ENCODE measurements at places on chromosomes 16 and 17. TPM values are rescaled to one million over a fixed set of nuclear protein-coding genes. Genes with fewer than 3 reads are reported as not detected.
A peak's percentile ranks its signal among the peaks of the same experiment; 100 is the strongest.

GRCh38 chr17:40309031-40309948 lies at the start of gene RARA:
Gene RARA, plus strand, starts transcription at chr17:40309180. Its CDS starts 22,039 bp downstream, at chr17:40331219.
- DNase-seq, result no peak
- H3K4me3 ChIP-seq, result no peak within 1 kb of the TSS
- H3K27ac ChIP-seq, result no peak within 1 kb of the TSS

DNA sequence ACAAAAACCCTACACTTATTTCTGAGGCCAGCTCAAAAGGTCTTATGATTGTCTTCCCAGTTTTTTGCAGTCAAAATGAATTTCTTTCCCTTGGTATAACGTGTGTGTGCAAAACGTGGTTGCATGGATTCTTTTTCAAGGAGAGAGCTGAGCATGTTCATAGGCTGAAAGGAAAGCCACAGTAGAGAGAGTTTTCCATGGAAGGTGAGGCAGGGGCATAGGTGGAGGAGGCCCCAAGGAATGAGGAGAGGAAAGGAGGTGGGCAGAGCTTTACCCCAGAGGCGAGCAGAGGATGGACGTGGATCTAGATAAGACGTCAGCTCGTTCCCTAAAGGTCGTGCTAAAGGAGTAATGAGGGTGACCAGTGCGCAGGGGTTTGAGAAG lies 22.8 kb downstream of the TRPV2 start:
- DNase-seq, result no peak
- H3K27ac ChIP-seq, result peak overlapping the region; percentile 60
- H3K27me3 ChIP-seq, result no peaks in the 10 kb centered on the region
- peak overlapping the region; percentile 87 for H3K4me3 ChIP-seq
- peaks cover 42% of the 10 kb centered on the region for H3K36me3 ChIP-seq

DNA sequence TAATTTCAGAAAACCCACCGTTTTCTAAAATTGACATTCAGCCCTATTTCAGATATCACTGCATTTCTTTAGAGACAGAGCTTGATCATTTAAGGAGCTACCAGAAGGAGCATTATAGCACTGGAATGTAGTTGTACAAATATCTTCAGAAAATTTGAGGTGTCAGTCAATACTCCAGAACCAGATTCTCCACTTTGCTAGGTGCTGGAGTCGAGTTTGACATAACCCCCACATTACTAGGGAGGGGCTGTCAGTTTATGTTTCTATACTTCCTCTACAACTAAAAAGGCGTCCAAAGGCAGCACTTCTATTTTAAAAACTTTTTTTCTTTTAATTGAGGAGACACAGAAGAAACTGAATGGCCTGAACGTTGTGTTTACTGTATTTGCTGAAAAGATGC lies 892 bp upstream of the KIAA0513 start:
- DNase-seq, result peak; percentile 19
- H3K27ac ChIP-seq, result no peak overlapping the region
- H3K36me3 ChIP-seq, result no peaks in the 10 kb centered on the region
- no peaks in the 10 kb centered on the region for H3K27me3 ChIP-seq
- H3K4me3 ChIP-seq, result peak overlapping the region; percentile 79

GRCh38 chr16:1259760-1260068 lies 3.8 kb downstream of the TPSD1 start:
- DNase-seq, result no peak
- H3K4me3 ChIP-seq, result no peak overlapping the region
- H3K27ac ChIP-seq, result no peak overlapping the region
- H3K27me3 ChIP-seq, result peaks cover 31% of the 10 kb centered on the region
- H3K36me3 ChIP-seq, result no peaks in the 10 kb centered on the region
- H3K4me1 ChIP-seq, result no peaks in the 10 kb centered on the region

DNA sequence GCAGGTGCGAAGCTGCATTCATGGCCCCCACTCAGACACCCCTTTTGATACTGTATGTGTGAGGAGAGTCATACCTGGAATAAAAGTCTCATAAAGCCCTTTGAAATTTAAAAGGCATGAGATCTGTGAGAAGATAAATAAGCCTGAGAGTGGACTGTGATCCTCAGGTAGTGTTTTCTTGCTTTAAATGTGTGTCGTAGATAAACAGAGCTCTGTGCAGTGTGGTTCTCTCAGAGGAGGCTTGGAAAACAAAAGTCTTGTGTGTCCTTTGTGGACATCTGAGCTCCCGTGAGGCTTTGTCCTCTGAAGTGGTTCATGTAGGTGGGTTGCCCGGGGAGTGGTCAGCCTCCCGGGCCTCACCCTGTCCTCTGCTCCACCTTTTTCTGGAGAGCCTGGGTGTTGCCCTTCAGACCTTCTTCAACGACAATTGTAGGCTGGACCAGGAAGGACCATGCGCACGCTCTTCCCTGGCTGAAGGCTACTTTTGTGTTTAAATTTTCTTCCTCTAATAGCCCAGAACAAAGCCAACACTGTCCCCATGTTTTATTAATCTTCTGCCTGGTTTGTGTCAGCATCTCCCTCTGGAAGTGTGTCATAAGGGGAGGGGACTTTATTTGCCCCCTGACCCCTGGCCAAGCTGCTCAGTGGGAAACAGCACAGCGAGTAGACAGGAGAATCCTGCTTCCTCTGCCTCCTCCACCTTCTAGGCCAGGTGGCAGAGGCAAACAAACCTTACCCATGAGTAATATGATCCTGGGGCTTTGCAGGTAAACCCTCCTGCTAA lies 151.2 kb downstream of the MSI2 start:
- DNase-seq, result peak; percentile 96
- peaks cover 32% of the 10 kb centered on the region for H3K4me1 ChIP-seq
- H3K27ac ChIP-seq, result peak overlapping the region; percentile 96
- no peaks in the 10 kb centered on the region for H3K36me3 ChIP-seq
- H3K4me3 ChIP-seq, result peak overlapping the region; percentile 57
- H3K27me3 ChIP-seq, result no peaks in the 10 kb centered on the region

- no peaks in the 10 kb centered on the region for H3K36me3 ChIP-seq
- H3K4me3 ChIP-seq, result no peak overlapping the region
- H3K27ac ChIP-seq, result no peak overlapping the region
- no peak for DNase-seq
- no peaks in the 10 kb centered on the region for H3K27me3 ChIP-seq
- H3K4me1 ChIP-seq, result peaks cover 12% of the 10 kb centered on the region
These were observed 280.2 kb downstream of the FOXL1 start for GRCh38 chr16:86858501-86858900.

DNA sequence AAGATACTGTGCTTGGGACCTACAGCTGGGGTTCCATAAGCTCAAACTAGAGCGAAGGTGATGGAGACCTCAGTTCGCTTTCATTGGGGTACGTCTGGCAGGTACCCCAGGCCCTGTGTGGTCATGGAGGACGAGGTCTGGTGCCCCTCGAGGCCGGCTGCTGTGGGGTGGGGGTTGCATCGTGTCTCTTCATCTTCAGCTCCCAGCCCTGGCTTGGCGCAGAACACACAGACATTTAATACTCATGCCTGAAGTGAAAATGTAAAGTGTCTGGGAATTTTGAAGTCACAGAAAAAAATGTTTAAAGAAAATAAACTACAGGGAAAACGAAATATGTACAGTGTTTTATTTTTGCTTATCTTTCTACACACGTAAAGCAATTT lies 80.5 kb downstream of the TBC1D16 start:
- H3K4me1 ChIP-seq, result peaks cover 1% of the 10 kb centered on the region
- H3K27ac ChIP-seq, result no peak overlapping the region

GRCh38 chr16:10080051-10080772 lies 102.0 kb downstream of the GRIN2A start:
- no peaks in the 10 kb centered on the region for H3K27me3 ChIP-seq
- peak; percentile 88 for DNase-seq
- no peaks in the 10 kb centered on the region for H3K36me3 ChIP-seq
- H3K4me3 ChIP-seq, result peak overlapping the region; percentile 48
- H3K27ac ChIP-seq, result peak overlapping the region; percentile 97
- H3K4me1 ChIP-seq, result peaks cover 52% of the 10 kb centered on the region

GRCh38 chr17:39054111-39054645 lies 87.0 kb upstream of the FBXO47 start:
- no peaks in the 10 kb centered on the region for H3K36me3 ChIP-seq
- H3K27me3 ChIP-seq, result no peaks in the 10 kb centered on the region
- DNase-seq, result no peak
- H3K27ac ChIP-seq, result no peak overlapping the region
- H3K4me3 ChIP-seq, result no peak overlapping the region

DNA sequence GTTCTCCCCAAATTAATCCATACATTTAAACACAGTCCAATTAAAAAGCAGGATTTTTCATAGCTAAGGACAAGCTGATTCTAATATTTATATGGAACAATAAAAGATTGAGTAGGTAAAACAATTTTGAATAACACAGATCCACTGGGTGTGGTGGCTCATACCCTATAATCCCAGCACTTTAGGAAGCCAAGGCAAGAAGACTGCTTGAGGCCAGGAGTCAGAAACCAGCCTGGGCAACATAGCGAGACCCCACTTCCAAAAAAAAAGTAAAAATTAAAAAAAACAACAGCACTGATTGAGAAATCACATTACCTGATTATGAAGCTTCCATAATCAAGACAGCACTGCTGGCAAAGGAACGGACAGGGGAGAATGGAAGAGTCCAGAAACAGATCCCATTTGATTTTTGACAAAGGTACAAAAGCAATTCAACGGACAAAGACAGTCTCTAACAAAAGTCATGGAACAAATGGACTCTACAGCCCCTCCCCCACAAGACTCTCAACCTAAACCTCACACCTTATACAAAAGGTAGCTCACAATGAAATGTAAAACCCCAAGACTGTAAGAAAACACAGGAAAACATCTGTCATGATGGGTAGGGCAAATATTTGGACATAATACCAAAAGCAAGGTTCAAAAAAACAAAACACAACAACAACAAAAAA lies 17.9 kb downstream of the USP7 start:
- no peaks in the 10 kb centered on the region for H3K27me3 ChIP-seq
- no peak overlapping the region for H3K27ac ChIP-seq
- H3K36me3 ChIP-seq, result no peaks in the 10 kb centered on the region

GRCh38 chr17:12983991-12984884 lies 33.6 kb downstream of the ELAC2 start:
- H3K4me1 ChIP-seq, result peaks cover 11% of the 10 kb centered on the region
- DNase-seq, result peak; percentile 65
- H3K27ac ChIP-seq, result no peak overlapping the region
- no peak overlapping the region for H3K4me3 ChIP-seq
- no peaks in the 10 kb centered on the region for H3K36me3 ChIP-seq

GRCh38 chr17:32723310-32723955 lies 153.5 kb downstream of the MYO1D start:
- H3K27me3 ChIP-seq, result no peaks in the 10 kb centered on the region
- no peaks in the 10 kb centered on the region for H3K4me1 ChIP-seq
- no peak for DNase-seq
- 0 out of 2 replicates have a peak, but pooled peaks cover 5% of the 10 kb centered on the region for H3K36me3 ChIP-seq
- H3K27ac ChIP-seq, result no peak overlapping the region

DNA sequence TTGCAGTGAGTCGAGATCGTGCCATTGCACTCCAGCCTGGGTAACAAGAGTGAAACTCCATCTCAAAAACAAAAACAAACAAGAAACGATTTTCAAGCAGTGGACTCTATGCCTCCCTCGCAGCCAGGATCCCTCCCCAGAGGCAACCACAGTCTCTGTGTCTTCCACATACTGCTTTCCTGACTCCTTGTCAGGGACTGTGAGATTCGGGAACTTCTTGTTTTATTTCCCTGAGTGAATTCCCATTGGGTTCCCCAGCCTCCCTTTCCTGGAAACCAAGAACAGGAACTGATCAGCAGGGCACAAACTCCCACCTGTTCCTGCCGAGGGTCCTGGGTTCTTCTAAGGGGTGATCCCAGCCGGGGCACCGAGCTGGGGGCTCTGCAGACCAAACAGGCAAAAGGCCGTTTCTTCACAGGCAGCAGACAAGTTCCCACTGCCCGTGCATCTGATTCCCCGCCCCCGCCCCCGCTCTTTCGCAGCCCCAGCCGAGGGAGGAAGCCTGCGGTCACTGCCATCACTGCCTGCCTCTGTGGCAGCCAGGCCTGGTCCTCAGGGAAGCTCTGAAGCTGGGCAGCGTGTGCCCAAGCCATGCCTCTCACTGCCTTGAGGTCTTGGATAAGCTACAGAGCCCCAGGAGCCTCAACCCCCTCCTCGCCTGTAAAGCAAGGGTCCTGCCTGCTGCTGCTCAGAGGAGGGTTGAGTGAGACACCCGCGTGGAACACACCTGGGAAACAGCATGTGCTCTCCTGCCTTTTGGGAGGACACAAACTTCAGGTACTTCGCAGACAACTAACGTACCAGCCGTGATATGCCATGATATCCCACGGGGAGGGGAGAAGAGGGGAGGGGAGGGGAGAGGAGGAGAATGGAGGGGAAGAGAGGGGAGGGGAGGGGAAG lies 5.5 kb upstream of the PIEZO1 start:
- no peaks in the 10 kb centered on the region for H3K4me1 ChIP-seq
- no peak overlapping the region for H3K4me3 ChIP-seq
- no peak for DNase-seq
- no peak overlapping the region for H3K27ac ChIP-seq
- H3K27me3 ChIP-seq, result no peaks in the 10 kb centered on the region

DNA sequence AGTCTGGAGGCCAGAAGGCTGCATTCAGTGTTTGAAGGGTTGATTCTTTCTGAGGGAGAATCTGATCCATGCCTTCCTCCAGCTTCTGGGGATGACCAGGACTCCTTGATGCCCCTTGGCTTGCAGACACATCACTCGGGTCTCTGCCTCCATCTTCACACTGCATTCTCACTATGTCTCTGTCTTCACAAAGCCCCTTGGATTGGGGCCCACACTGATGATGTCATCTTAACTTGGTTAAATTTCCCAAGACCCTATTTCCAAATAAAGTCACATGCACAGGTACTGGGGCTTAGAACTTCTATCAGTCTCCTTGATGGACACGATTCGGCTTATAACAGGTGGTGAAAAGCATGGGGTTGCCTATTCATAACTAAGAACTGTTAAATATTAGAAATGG lies 112.1 kb upstream of the MYOCD start:
- no peak overlapping the region for H3K4me3 ChIP-seq
- H3K27ac ChIP-seq, result no peak overlapping the region
- H3K27me3 ChIP-seq, result peaks cover 14% of the 10 kb centered on the region
- DNase-seq, result no peak
- H3K4me1 ChIP-seq, result no peaks in the 10 kb centered on the region

DNA sequence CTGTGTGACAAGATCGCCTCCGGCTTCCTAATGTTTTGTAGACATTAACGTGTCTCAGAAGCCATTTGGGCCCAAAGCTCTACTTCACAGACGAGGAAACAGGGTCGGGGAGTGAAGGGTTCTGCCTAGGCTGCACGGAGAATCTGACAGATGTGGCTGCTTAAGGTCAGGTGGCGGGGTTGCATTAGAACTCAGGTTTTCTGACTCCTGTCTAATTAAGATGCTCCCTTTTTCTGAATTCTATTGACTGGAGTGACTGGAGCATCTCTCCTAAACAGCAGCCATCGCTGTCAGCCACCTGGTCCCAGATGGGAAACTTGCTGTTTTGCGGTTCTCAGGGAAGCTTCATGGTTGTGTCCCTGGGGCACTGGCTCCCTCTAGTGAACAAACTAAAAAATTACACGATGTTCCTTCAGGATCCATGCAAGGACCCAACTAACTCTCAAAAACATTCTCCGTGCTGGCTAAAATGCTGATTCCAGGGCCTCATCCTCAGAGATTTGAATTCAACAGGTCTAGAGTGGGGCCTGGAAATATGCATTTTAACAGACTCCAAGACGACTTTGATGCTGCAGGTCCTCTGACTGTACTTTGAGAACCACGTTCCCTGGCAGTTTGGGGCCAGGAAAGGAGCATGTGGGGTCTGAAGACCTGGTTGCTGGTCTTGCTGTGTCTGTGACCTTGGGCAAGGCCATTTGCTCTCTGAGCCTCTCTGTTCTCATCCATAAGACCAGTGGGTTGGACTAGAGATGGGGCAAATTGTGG lies 117.4 kb downstream of the IRF8 start:
- H3K27me3 ChIP-seq, result peaks cover 32% of the 10 kb centered on the region
- H3K4me1 ChIP-seq, result no peaks in the 10 kb centered on the region
- DNase-seq, result peak; percentile 53

The NACA2 gene
- total RNA-seq, result not detected

The KRTAP2-1 gene
- not detected for total RNA-seq

The SEZ6 gene
- total RNA-seq, result not detected

The KRT33B gene
- not detected for total RNA-seq

The TMEM100 gene
- not detected for total RNA-seq

The ASB16 gene
- total RNA-seq, result 0.35 TPM

The SLC5A2 gene
- 0.11 TPM for total RNA-seq

The HBA1 gene
- total RNA-seq, result not detected

The SRCIN1 gene
- total RNA-seq, result 1.8 TPM

The NBR1 gene
- 30.0 TPM for total RNA-seq

Measured in PC-3 (cell line).